ENCODE measurements at places on chromosomes 3 and 15. TPM values are rescaled to one million over a fixed set of nuclear protein-coding genes. Genes with fewer than 3 reads are reported as not detected.

The LRRC34 gene
- total RNA-seq = 2.2 TPM

The OR5K2 gene
- not detected for total RNA-seq

The RASGRF1 gene
- total RNA-seq = under 0.01 TPM

The LCTL gene
- total RNA-seq = 1.4 TPM

The NDN gene
- total RNA-seq = 51.9 TPM

The TIPIN gene
- 7.4 TPM for total RNA-seq

The LRRC28 gene
- 32.6 TPM for total RNA-seq

All from osteoblast (primary cell).